ENCODE measurements at places on chromosomes 12 and 14.

DNA sequence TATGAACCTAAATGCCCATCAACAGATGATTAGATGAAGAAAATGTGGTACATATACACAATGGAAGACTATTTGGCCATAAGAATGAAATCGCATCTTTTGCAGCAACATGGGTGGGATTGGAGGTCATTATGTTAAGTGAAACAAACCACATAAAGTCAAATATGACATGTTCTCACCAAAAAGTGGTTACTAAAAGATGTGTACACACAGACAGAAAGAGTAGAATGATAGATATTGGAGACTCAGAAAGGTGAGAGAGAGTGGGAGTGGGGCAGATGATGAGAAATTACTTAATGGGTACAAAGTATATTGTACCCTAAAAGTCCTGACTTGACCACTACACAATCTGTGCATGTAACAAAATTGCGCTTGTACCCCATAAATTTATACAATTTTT lies 19.6 kb downstream of the VWF start:
- no peak for DNase-seq

- DNase-seq, result no peak
Observed at GRCh38 chr12:93795352-93795751, 118.2 kb downstream of the CRADD start.

- no peak for DNase-seq
Observed at GRCh38 chr14:100168506-100168905, 9.1 kb upstream of the DEGS2 start.

DNA sequence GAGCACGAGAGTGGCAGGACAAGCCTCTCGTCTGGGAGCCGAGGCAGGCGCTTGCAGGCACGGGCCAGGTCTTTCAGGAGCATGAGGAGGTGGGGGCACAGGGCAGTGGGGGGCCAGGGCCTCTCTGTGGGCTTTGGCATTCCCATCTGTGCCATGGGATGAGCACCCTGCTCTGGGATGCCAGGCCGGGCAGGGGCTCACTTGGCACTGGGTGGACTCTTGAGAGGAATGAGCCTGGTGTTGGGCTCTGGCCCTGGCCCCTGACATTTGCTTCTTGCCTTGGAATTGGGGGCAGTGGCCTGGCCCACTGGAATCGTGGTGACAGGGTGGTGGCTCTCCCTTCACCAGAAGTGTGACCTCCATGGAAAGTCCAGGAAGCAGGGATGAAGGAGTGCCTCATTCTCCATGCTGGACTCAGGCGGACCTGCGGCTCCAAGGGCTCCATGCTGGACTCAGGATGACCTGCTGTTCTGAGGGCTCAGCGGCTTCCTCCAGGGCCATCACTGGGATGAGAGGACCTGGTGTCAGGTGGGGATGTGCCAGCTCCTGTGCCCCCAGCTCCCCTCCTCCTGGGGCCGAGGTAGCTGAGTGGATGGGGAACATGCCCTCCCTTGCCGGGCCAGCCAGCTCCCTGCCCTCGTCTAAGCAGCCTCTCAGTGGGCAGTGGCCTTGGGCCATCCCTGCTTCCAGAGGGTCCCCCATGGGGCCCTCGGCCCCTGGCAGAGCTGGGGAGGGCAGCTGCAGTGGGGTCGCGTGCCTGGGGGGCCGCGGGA lies 220.3 kb downstream of the KIF26A start:
- no peak for DNase-seq

GRCh38 chr12:11941606-11942337 lies 129.0 kb upstream of the BCL2L14 start:
- DNase-seq, result peak; percentile 88

GRCh38 chr12:12734561-12735071 lies 17.4 kb downstream of the CDKN1B start:
- DNase-seq, result peak; percentile 89

DNA sequence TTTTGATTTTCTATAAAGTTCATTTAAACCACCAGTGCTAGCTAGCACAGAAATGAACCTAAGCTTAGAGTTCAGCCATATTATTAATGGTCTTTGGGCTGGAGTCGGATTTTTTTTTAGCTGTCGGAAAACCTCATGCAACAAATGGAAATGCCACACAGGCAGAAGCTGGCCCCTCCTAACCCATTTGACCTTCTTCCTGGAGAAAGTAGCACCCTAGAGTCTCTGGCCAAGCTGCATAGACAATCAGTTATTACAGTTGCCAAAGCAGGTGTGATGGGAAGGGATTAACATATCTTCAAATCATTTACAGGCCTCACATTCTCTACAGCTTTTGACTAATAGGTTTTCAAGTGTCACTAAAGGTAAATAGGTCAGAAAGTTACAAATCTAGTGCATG lies 49.4 kb downstream of the PTPRQ start:
- DNase-seq, result no peak

DNA sequence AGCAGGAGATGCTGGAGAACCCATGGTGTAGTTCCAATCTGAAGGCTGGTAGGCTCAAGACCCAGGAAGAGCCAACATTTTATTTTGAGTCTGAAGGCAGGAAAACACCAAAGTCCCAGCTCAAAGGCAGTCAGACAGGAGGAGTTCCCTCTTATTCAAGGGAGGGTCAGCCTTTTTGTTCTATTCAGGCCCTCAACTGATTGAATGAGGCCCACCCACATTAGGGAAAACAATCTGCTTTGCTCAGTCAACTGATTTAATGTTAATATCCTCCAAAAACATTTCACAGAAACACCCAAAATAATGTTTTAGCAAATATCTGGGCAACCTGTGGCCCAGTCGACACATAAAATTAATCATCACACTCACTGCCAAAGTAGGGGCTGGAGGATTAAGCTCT lies 130.8 kb downstream of the LMNTD1 start:
- no peak for DNase-seq

GRCh38 chr12:68319988-68320623 lies 12.1 kb downstream of the MDM1 start:
- peak; percentile 46 for DNase-seq

DNA sequence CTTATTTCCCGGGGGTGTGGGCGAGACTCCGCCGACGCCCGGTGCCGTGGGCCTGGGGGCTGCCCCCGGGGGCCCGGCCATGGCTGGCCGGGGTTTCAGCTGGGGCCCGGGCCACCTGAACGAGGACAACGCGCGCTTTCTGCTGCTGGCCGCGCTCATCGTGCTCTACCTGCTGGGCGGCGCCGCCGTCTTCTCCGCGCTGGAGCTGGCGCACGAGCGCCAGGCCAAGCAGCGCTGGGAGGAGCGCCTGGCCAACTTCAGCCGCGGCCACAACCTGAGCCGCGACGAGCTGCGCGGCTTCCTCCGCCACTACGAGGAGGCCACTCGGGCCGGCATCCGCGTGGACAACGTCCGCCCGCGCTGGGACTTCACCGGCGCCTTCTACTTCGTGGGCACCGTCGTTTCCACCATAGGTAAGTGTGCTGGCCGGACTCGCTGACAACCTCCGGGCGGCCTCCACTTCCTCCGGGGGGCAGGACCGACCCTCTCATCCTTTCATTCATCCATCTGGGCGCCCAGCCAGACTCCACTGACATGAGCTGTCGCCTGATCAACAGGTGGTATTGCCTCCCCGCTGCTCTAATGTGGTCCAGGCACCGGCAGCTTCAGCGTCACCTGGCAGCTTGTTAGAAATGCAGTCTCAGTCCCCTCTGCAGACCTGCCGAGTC lies 467 bp downstream of the KCNK13 start:
- DNase-seq, result no peak

DNA sequence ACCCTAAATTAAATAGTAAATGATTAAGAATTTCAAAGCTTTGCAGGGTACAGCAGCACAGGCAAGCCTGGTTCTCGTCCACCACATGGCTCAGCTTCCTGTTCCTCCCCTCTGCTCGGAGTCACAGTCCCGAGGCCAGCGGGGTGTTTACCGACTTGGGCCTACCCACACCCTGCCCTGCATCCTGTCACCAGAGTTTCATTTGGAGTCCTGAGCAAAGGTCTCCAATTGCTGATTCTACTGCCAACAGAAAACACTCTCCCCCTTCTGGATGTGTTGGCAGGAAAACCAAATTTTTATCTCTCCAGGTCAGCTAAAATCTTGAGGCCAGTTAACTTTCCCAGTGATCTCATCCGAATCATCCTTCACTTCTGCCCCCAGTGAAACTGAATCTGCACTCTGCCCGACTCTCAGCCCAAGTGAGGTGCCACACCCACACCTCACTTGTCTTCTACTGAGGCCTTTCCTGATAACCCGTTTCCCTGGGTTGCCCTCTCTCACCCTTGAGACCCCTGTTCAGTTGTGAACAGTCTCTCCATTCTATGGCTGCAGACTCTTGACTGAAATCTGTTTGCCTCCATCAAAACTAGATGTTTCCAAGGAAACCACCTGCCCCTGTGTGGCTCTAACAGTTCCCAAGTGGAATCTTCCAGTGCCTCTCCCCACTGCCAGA lies 71.2 kb downstream of the VCPKMT start:
- DNase-seq, result peak; percentile 64

GRCh38 chr14:77964586-77964985 lies 164.7 kb downstream of the ADCK1 start:
- no peak for DNase-seq

GRCh38 chr12:47272412-47273190 lies 192.8 kb upstream of the AMIGO2 start:
- DNase-seq, result no peak

DNA sequence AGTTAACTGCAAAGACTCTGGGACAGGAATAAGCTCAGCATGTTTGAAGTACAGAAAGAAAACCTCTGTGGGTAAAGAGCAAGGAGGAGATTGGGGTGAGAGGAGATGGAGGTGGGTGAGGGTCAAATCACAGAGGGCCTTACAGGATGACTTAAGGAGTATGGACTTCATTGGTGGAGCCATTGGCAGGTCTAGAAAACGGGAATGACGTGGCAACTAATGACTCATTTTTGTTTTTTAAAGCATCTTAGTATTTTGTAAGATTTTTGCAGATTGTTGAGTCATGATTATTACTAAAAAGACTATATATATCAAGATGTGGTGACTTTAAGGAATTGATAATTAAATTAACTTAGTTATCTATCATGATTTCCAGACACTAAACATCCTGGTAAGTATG lies 18.5 kb downstream of the UTP20 start:
- DNase-seq, result peak; percentile 39

Data from fibroblast of upper back skin (primary cell).